ENCODE measurements at places on chromosomes 3 and 15. TPM values are rescaled to one million over a fixed set of nuclear protein-coding genes. Genes with fewer than 3 reads are reported as not detected.

- DNase-seq, result no peak
Observed at GRCh38 chr15:81301385-81301784, 22.6 kb downstream of the STARD5 start.

DNA sequence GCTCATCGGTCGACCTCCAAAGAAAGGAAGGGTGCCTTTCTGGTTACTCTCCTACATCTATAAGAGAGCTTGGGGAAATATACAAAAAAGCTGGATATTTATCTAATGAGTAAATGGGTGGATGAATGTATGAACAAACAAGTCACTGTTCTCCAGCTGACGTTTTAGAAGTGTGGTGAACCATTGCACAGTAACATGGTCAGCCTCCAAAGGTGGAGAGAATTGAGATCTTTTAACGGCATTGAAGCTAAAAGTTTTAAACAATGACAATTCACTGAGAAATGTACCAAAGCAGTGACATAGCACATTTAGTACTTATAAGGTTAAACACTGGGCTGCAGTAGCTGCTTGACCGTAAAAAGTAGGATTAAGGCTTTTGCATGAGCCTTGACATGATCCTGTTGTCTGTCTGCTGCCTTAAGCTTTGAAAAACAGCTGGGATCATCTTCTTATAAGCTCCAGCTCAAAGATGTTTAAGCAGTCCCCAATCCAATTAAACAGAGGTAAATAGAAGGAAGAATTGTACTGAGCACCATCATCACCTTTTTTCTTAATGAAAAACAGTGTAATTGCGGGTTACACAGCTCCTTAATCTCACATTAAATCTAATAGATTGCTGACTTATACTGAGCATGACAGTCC, 222.9 kb downstream of the WDR72 start:
- no peak for DNase-seq

Gene MFSD1
- 100 TPM for total RNA-seq

Gene SEMA6D
- not detected for total RNA-seq

Gene PPP2R3A
- total RNA-seq, result 45.6 TPM

Gene PLSCR4
- total RNA-seq, result 6.3 TPM
